Motor neuron (in vitro differentiated cells): ENCODE measurements at places on chromosomes 12 and 14.

- ATAC-seq: no peak
These were observed 175.9 kb upstream of the C14orf180 start for GRCh38 chr14:104403421-104404220.

- ATAC-seq: no peak
These were observed 76.4 kb upstream of the RMST start for GRCh38 chr12:97386133-97386581.

- peak; percentile 64 for ATAC-seq
These were observed 29.4 kb downstream of the CORO1C start for GRCh38 chr12:108701779-108702441.

DNA sequence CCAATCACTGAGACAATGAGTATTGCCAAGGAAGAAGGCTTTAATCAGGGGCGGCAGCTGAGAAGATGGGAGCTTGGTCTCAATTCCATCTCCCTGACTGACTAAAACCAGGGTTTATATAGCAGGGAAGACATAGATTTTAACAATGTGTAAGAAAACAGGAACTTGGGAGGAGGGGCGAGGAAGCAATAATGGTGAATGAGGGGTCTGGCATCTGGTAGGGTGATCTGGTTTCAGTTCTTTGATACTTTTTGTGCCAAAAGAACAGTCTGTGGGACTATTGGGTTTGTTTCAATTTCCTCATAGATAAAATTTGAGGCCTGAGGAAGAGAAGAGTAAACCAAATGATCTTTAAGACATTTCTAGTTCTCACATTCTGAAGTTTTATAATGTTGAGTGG lies 49.2 kb downstream of the FUT8 start:
- no peak for ATAC-seq

- ATAC-seq: no peak
These were observed 153.7 kb downstream of the PCNX1 start for GRCh38 chr14:71060825-71061455.

GRCh38 chr14:99621948-99622347 lies 17.9 kb upstream of the CCDC85C start:
- no peak for ATAC-seq

DNA sequence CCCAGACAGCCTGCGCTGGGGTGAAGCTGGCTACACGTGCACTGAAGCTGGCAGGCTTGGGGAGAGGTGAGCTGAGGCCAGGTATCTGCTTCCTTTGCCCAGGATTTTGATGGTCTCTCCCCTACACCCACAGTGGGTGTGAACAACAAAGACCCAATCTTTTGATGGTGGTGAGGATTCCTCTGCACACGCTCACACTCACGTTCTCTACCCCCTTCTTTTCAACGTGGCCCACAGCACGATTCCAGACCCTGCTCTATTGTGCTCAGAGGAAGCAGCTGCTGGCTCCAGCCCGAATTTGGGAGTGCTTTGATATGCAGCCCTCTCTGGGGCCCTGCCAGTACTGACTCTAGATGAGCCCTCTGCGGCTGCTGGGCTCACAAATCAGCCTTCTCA lies 4.9 kb downstream of the CD9 start:
- ATAC-seq: no peak

DNA sequence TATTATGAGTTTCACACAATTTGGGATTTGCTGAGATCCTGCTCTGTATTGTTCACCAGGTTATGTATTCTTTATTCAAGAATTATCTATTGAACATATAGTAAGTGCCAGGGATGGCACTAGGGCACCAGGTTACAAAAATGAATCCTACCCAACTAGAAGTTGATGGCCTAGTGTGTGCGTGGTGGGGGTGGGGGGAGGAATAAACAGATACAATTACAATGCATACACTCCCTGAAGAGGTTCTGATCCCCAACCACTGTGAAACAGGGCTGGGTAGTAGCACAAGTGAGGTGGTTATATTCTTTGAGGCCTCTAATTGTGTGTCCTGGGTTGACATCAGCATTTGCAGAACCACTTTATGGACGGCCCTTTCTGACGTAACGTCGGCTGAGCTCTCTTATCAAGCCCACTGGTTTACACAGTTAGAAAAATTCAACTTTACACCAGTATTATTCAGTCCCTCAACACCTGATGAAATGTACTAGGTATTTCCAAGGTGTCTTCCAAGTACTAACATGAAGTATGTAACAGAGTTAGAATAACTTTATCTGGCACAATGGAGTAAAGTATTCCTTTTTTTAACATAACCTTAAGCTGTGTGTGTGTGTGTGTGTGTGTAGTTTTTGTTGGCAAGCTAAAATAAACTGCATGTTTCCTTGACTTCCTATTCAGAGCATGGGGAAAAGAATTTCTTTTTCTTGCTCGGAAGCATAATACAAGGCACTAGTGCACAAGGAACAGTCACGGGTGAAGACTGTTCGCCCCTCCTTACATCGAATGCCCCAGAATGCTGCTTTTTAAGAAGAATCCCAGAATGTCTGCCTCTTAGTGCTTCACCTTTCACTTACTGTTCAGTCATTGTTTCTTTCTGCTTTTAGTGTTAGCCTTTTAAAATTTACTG lies 8.1 kb upstream of the GLRX5 start:
- ATAC-seq: no peak

DNA sequence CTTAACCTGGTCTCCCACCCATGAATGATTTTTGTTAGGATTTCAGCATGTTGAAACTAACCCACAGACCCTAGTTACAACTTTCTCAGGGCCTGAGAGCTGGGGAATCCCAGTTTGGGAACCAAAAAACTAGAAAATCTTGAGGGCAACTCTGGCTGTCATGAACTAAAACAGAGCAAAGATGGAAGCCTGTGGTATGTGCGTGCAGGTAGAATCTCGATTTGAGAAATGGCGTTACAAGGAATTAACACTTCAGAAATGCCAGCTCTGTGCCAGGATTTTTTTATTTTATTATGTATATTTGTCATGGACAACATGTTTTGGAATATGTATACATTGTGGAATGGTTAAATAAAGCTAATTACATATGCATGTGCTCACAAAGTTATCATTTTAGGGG lies 36.4 kb upstream of the BCL2L14 start:
- ATAC-seq: no peak

- ATAC-seq: no peak
These were observed 19.1 kb downstream of the BCL7A start for GRCh38 chr12:122040579-122041386.
